AG08396 (cell line): ENCODE measurements at places on chromosomes 7 and 10.

DNA sequence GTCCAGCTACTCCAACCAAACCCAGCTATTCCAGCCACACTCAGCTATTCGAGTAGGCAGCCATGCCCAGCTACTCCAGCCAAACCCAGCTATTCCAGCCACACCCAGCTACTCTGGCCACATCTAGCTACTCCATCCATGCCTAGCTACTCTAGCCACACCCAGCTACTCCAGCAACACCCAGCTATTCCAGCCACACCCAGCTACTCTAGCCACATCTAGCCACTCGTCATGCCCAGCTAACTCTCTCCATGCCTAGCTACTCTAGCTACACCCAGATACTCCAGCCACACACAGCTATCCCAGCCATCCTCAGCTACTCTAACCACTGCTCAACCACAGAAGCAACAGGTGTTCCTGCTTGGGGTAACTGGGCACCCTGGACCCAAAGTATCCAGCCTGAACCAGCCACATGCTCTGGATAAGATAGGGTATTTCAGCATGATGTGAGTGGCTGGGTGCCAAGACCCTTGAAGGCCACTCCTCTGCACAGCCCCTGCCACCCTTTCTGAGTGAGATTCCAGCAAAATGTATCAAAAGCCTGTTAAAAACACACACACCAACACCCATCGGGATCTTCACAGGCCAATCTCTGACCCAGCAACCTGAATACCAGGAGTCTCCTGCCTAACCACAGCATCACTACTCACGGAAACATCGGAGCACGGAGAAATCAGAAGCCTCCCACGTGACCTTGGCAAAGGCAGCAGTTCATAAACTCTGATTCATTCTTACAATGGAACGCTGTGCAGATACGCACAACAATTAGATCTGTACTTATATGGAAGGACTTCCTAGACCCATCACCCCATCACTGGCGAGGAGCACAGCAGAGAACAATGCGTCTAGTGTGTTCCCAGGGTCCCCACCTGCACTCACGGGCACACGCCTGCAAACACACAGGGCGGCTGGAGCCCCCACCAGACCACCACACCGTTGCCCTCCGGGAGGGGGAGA, 51.8 kb upstream of the DNAAF5 start:
- DNase-seq: no peak

DNA sequence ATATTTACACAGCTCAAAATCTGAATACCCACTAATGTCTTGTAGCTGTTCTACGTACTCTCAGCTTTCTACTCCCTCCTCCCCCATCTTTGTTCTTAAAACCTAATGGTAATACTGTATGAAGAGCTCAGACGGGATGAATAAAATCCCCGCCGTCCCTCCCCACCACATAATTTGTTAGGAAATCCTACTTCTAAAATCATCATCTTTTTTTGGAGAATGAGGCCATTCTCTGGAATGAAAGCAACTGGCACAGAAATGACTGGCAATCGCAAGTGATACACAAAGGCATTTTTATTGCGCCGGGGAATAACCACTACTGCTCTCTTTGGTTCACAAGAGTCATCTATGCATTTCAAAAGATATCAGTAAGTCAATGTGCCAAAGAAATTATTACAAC, 27.3 kb downstream of the SLC35B4 start:
- no peak for DNase-seq

DNA sequence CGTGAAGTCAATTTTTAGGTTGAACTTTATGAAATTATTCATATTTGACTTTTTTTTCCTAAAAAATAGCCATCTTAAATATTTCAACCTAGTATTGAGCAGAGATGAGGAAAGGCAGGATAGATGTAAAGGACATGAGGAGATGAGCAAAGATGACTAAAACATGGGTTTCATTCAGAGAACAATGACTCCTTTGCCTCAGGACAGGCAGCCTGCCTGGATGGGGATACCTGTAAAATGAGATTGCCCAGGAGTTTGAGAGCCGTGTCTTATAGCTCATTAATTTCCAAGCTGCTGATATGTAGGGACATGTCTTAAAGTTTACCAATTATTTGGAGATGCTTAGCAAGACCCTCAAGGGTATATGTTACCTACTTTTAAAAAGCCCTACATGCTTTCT, 243.8 kb upstream of the MDFIC start:
- no peak for DNase-seq

DNA sequence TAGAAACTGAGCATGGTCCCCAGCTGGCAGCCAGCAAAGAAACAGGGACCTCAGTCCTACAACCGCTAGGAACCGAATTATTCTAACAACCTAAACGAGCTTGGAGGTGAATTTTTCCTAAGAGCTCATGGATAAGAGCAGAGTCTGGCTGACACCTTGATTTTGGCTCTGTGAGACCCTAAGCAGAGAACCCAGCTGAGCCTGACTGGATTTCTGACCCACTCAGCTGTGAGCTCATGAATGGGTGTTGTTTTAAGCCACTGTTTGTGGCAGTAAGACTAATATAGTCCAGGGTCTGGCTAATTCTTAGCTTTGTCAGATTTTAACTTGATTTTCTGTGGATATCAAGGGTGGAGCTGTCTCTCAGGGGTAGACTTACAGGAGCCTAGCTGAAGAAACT, 77.1 kb downstream of the KAT6B start:
- no peak for DNase-seq

- peak; percentile 69 for DNase-seq
Measured at GRCh38 chr7:2613931-2614600, 17.7 kb upstream of the TTYH3 start.

DNA sequence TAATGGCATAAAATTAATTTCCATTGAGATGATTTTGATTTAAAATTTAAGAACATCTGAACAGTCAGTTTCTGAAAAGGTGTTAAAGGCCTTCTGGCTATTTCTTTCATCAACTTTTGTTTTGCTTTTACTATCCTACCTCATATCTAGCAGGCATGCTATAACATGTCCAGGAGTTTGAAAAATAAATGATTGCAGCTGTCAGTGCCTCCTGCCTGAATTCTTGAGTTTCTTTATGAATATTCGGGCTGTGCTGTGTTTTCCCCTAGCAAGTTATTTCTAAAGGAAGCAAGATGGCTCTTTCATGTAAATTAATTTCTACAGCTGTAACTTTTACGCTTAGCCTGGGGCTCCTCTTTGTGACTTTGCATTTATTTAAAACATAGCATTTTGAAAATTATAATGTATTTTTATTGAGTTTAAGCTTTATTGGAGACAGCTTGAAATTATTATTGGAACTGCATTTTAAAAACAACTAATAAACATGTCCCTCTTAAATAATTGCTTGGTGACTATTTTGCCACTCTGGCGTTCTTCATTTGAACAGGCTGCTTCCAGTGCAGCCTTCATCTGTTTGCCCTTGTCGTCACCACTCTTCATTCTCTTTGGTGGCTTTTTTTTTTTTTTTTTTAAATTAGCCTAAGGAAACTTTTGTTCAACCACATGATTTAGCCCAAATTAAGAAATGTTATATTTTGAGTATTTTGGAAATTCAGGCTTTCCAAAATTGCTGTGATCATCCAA, 1083.4 kb upstream of the LRRN3 start:
- no peak for DNase-seq

GRCh38 chr7:50359995-50360925, 55.7 kb downstream of the IKZF1 start:
- no peak for DNase-seq

DNA sequence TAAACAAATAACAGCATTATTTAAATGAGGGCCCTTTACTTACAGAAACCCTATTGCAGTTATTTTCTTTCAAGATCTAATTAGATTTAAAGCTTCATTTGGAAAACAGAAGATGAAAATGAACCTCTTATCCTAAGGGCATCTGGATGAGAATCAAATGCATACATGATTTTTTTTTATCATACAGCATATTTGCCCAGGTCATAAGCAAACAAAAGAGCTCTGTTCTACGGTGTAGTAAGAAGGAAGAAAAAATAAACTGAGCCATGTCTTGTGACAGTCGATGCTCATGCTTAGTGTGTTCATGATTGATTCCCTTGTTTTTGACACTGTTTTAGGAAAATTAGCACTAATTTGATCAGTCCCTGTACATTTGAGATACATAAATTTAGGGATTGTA, 202.6 kb upstream of the RNF32 start:
- DNase-seq: no peak

- DNase-seq: no peak
Measured at GRCh38 chr10:494149-494542, 195.3 kb downstream of the DIP2C start.

DNA sequence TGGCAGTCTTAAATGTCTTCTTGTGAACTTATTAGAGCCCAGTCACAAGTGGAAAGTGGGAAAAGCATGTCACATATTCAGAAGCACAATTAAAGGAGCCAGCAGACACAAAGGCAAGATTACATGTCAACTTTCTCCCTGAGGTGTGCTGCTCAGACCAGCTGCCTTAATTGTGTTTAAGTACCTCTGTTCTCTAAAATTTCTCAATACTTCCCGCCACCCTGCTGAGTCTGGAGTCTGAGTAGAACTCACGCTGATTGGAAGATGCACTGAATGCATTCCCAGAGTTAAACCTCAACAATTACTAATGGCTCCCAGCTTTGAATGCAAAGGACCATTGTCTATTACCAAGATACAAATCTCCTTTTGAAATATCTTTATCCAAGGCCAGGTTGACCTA, 166.4 kb upstream of the COBL start:
- no peak for DNase-seq

- no peak for DNase-seq
Measured at GRCh38 chr10:72694476-72695369, 2.8 kb downstream of the MCU start.

- DNase-seq: peak; percentile 78
Measured at GRCh38 chr7:4715410-4715776, 33.3 kb downstream of the FOXK1 start.

DNA sequence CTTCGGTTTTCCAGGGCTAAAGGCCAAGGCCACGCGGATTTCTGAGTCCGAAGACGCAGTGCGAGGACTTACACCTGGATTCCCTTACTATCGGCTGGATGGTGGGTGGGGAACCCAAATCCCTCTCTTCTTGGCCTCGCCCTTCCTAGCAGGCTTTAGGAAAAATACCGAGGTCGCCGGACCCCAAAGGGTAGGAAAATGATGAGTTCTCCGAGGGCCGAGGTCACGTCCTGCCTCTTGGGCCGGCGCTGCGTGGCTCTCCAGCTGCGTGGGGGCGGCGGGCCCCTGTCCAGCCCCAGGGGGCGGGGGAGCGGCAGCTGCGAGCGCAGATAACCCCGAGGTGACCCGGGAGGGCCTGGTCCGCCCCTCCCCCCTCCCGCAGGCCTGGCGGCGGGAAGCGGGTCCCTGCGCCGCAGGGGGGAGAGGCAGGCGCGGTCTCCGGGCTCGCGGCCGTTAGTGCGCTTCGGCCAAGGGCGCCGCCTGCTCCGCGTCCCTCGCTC, 805 bp upstream of the HMX3 start:
- no peak for DNase-seq

DNA sequence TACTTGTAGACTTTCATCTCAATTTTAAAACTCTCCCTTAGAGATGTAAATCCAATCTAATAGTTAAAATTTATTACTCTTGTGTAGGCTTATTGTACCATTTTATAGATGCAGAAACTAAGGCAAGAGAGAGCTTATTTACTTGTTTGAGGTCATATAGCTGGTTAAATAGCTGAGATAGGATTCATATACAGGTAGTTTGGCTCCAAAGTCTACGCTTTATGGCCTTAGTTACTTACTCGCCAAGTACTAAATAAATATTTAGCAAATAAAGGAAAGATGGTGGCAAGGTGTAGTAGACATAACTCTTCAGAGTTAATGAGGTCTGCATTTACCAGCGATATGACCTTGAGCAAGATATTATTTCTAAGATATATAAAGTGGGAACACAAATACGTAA, 86.8 kb downstream of the HBP1 start:
- no peak for DNase-seq
